ENCODE measurements at places on chromosomes 6 and 20. TPM values are rescaled to one million over a fixed set of nuclear protein-coding genes. Genes with fewer than 3 reads are reported as not detected.

GRCh38 chr6:45741437-45742171 is 274.1 kb downstream of the CLIC5 start:
- DNase-seq: no peak

GRCh38 chr20:558117-558516 is 14.5 kb upstream of the CSNK2A1 start:
- DNase-seq: no peak

DNA sequence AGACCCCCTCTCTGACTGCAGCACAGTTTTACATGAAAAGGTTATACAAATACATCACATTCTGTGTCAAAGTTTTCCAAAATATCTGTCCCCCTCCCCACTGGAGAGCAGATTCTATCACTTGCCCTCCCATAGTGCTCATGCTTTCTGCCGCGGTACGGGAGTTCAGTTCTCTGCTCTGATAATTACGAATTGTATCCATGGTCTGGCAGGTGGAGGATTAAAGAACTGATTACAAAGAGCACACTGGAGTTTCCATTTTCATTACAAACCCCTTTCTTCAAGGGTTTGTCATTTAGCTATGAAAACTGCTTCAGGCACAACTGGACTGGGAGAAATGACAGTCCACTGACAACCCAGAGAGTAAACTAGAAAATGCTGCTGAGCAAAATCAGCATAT is 166.0 kb downstream of the PDSS2 start:
- DNase-seq: no peak

CCN2 gene
- total RNA-seq: 13.9 TPM

TFEB gene
- total RNA-seq: 40.7 TPM
